ENCODE measurements at places on chromosomes 3 and 15. TPM values are rescaled to one million over a fixed set of nuclear protein-coding genes. Genes with fewer than 3 reads are reported as not detected.

The PTX3 gene
- 2.7 TPM for total RNA-seq

The GPR149 gene
- total RNA-seq: not detected

The TJP1 gene
- total RNA-seq: 121 TPM

The CHRD gene
- 16.8 TPM for total RNA-seq

The HRG gene
- 0.35 TPM for total RNA-seq

DNA sequence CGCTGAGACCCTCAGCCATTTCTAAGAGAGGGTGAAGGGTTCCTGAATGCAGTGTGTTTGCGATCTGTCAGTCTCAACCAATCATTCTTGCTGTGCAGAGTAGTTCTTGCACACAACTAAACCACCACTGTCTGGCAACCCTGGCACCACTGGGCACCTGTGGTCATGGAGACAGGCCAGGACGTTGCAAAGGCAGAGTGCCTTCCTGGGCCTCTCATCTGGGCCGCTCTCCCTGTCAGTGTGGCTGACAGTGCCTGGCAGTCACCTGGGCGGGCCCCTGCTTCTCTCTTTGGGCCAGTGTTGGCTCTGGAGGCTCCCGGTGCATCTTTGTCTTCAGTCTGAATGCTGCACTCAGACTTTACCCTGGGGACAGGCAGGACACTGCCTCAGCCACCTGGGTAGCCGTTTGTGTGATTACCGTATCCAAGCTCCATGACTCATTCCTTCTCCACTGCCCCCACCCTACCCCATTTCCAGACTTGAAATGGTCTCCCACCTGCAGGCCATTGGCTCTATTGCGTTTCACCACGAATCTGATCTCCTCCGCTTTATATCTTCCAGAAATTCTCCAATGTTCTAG lies 104.6 kb upstream of the KLF13 start:
- no peak for DNase-seq

GRCh38 chr3:97930018-97930417 lies 42.2 kb downstream of the RIOX2 start:
- DNase-seq: no peak

- DNase-seq: no peak
Observed at GRCh38 chr3:60036803-60037202, 987.0 kb upstream of the CFAP20DC start.

DNA sequence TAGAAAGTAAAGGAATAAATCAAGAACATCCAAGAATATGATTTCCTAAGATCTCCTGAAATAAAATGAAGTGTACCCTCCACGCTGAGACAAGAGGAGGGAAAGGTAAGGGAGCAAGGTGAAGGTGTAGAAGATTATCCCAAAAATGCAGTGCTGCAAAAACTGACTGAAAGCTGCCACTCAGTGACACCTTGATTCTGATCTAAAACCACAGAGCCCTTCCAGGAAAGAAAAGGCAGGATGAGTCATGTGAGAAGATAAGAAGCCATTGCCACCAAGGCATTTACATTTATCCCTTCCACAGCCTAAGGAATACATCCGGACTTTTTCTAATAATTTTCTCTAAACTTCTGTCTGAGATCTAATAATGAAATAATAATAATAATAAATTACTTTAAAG lies 49.9 kb downstream of the IGSF11 start:
- no peak for DNase-seq

GRCh38 chr3:22714749-22715148 lies 488.4 kb upstream of the UBE2E2 start:
- DNase-seq: no peak

DNA sequence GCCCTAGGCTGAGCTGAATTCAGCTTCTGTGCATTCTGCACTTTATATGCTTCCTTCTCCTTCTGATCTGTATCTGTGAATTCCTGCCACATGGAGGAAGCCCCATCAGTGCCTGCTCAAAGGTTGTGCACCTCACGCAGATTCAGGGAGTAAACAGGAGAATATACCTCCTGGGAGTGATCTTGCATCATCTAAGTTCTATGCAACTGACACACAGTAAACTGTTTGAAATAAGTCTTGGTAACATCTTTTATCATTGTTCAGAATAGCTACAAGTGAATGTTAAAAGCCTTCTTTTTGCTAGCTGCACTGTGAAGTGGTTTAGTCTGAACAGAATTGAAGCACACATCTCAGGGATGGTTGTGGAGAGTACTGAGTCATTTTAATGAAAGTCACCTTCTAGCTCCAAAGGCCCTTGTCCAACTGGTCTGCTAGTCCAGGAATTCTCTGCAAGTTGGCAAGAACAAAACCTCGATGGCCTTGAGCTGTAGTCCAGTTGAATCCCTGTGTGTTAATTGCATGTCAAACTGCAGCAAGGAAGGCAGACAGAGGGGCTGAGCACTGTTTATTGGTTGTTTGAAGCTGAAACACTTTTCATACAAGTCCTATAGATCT lies 215.0 kb downstream of the WNT5A start:
- DNase-seq: no peak

- DNase-seq: no peak
Observed at GRCh38 chr3:42731476-42732195, 29.0 kb upstream of the HHATL start.

- no peak for DNase-seq
Observed at GRCh38 chr3:42486814-42487565, 15.5 kb upstream of the VIPR1 start.

DNA sequence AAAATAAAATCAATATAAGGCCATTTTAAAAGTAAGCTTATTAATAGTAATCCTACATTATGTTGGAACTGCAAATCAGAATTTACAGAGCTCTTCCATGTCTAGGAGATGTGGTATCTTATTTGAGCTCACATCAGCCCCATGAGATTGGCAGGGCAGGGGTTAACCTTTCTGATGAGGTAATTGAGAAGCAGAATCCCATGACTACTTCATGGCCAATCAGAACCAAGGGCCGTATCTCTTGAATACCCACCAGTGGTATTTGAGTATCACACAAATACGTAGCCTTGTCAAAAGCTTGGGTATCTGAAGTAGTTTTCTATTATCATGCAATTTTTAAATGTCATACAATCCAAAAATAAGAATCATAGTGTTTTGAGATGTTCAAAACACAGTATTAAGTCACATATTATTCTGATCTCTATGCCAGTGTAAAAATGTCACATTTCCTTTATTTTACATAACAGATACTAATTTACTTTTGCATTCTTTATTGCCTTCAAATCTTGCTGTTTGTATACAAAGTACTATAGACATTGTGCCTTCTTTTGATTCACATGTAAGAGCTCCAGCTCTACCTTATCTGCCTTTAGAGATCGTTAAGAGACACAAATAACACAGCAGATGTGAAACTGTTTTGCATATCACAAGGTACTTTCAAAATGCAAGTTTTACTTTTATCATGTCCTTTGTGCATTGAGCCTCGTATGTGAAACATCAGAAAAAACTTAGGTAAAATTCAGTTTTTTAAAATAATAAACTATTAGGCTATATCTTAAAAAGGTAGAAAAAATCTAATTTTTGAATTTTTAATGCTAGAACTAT lies 251.7 kb upstream of the GOLGA6L4 start:
- no peak for DNase-seq

GRCh38 chr3:108136561-108137459 lies 46.0 kb upstream of the CD47 start:
- no peak for DNase-seq

- peak; percentile 34 for DNase-seq
Observed at GRCh38 chr3:146218880-146219866, 31.7 kb downstream of the PLSCR4 start.

- DNase-seq: no peak
Observed at GRCh38 chr3:42714171-42714852, 11.7 kb upstream of the HHATL start.

- DNase-seq: no peak
Observed at GRCh38 chr3:185677146-185677829, 91.2 kb downstream of the SENP2 start.

DNA sequence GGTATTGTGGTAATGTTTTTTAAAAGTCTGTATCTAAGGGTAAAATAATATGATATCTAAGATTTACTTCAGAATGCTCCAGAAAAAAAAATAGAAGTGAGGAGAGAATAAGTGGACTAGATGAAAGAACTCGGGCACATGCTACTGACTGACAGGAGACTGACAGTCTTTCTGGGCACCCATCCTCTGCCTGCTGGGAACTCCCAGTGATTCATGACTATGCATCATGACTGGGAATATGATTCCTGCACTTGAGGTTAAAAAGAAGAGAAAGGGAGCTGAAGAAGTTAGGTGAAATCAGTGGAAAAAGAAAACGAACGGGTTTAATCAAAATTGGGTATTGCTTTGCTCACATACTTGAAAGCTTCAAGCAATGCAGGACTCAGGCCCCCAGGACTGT lies 35.7 kb upstream of the SPSB4 start:
- no peak for DNase-seq

GRCh38 chr3:136858381-136858780 lies 3.6 kb upstream of the NCK1 start:
- no peak for DNase-seq

DNA sequence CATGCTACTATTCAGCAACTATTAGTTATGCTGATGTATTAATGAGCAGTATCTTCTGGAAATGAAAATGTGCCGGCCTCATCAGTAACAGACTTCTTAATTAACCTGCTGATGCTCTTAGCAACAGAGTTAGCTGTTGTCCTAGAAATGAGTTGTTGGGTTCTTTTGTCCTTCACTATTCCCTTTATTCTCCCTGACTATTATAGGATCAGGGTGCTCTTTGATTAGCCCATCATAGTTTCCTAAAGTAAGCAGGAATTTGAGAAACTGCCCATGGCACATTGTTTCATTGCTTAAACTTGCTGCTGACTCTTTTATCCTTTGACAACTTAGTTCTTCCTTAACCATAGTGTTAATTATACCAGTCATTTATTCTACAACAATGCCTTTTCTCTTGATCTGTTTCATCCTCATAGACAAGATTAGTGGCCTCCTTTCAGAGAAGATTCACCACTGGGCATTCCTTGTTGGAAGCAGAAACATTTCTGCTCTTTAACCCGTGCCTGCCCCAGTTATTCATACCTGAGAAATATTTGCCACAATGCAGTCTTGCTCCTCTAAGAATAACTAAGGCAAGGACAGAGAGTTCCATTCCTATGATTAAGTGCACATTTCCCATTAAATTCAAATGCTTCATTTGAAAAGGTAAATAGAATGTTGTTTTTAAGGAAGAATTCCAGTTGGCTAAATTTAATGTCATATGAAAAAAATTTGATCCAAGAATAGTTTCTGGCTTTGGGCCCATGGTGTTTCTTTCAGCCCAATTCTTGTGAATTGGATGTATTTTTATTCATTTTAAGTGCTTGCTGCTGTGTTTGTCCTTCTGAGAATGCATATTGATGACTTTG lies 573.3 kb upstream of the TBL1XR1 start:
- DNase-seq: no peak

DNA sequence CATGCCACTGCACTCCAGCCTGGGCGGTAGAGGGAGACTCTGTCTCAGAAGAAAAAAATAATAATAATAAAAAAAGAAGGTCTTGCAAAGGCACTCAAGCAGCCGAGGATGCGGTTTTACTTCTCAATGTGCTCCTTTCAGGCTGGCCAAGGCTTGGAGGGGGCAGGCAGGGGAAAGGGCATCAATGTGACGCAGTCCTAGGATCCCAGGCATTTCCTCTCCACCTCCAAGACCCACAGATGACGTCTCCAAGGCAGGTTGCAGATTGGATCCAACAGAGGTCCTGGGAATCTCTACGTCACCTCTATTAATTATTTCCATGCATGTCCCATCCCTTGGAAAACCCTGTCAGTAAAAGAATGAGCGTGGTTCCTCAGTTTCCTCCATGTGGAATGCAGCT lies 56.2 kb downstream of the FAM43A start:
- no peak for DNase-seq

GRCh38 chr15:43881944-43882343 lies 55.1 kb downstream of the WDR76 start:
- DNase-seq: no peak

DNA sequence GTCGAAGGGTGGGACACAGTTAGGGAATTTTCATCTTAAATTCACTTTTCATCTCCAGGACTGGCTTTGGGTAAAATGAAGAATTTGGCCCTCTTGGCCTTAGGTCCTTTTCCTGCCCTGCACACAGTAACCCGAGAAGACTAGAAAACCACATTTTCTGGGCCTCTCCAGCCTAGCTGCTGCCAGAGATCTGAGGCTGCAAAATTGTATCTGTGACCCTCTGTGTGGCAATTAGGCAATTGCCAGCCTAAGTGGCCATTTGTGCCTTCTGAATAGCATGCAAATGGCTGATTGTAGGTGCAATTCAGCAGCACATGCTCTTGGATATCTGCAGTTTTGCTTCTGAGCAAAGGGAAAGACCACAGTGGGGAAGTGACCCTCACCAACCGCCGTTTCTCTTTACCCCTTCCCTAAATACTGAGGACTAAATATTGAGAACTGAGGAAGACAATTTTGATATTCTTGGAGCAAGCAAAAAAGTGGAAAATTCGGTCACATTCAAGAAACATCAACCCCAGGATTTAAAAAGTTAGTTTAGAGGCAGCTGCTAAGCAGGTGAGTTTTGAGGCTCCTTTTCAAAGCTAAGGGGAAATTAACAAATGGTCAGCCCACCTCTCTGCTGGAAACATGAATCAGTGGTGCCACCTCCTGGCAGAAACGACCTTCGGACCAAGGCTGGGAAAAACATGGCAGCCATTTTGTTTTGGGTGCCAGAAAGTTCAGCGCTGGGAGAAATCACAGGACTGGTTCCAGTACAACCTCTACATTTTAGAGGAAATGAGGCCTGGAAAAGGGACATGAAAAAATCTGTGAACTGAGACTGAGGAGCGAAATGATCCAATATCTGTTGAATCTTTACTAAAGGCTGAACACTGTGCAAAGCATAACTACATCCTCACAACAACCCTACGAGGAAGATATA lies 56.6 kb upstream of the PRTG start:
- peak; percentile 77 for DNase-seq

GRCh38 chr3:52339612-52340011 lies 23.5 kb downstream of the DNAH1 start:
- no peak for DNase-seq

DNA sequence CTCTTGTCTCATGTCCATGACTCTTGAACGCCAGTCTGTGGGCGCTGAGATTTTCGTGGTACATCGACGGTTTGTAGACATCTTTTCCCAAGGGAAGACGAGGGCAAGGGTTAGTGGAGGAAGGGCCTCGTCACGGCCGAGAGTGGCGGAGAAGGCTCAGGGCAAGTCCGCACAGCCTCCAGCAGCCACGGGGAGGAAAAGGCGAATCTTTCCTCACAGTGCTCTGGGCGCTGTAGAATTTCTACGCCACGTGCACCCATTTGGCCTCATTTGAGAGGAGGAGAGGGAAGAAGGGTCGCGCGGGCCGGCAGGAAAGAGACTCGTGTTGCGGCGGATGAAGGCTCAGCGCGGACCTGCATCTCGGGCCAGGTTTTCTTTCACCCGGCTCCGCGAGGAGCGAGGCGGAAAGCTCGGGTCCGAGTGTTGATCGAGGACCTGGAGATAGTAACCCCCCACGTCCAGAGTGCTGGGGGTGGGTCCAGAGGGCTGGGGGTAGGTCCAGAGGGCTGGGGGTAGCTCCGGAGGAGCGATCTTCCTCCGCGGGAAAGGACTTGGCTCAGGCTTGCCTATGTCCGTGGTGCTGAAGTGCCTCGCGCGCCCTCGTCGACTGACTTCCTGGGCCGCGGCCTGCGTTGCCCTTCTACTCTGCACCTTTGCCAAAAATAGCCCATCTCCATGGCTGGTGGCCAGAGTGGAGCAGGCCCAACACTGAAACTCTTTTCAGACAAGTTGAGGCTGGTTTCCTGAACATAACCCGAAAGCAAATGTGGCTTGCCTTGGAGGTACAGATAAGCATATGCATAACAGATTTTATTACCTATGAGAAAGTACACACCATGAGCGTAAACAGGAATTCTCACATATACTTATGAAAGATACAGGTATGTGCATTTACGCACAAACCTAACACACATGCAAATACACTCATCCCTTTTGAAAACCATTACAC lies 1.1 kb downstream of the SLC35G2 start:
- peak; percentile 77 for DNase-seq

GRCh38 chr3:119380697-119381096 lies 82.7 kb downstream of the TMEM39A start:
- no peak for DNase-seq

Data from kidney (tissue), 22 donors.